IPS DF 6.9 (cell line): ENCODE measurements at places on chromosomes 1 and 21.

DNA sequence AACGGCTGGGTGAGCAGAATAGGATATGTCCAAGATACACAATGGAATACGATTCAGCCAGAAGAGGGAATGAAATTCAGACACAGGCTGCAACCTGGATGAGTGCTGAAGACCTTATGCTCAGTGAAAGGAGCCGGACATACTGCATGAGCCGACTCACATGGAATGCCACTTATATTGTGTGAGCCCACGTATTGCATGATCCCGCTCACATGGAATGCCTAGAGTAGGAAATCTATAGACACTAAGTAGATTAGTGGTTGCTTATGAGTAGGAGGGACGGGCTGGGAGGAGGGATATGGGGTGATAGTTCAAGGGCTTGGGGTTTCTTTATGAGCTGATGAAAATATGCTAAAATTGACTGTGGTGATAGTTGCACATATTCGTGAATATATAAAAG lies 26.8 kb downstream of the TMPRSS2 start:
- no peak for DNase-seq

- no peak for DNase-seq
Measured at GRCh38 chr1:231931146-231931545, 304.6 kb downstream of the DISC1 start.

DNA sequence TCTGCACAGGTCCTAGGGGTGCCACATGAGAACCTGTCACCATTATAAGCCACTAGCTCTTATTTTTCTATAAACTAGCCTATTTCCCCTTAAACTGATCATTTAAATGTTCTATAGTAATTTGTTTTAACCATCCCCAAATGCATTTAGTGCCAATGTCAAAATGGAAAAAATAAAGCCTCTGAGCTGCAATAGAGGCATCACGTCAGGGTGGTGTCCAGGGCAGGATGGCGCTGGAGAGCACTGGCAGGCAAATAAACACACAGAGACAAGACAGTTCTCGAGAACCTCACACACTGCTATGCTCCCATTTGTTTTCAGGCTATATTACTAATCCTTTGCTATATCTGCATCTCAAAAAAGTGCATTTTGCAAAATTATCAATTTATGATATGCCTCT lies 73.4 kb upstream of the NEK2 start:
- no peak for DNase-seq

DNA sequence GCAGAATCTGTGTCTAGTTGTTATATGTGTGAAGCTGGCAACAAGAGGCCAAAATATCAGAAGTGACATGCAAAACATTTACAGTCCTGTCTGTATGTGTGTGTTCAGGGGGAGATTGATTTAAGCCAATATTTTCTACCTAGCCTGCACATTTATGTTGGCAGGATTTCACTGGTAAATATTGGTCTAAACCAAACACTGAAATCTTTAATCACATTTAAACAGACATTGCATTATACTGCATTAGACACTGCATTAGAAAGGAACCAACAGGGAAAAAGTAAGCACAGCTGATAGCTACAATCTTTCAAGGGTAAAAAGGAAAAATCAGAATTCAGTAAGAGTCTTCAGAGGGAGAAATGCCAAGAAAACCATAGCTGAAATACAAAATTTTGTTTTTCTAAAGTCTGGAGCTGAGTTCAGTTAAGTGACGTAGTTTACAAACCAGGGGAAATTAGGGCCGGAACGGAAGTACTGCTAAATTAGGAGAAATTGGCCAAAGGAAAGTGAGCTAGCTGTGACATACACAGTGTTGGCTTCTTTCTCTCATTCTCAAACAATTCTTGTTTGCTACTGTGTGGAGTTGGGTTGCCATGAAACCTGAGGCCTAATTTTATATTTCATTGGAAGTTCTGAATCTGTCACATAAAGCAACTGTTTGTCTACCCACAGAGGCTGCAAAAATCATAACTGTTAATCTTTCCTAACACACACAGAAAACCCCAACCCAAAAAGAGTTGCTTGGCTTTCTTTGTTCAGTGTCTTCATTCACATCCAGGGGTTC lies 217.3 kb upstream of the SGIP1 start:
- DNase-seq, result no peak

DNA sequence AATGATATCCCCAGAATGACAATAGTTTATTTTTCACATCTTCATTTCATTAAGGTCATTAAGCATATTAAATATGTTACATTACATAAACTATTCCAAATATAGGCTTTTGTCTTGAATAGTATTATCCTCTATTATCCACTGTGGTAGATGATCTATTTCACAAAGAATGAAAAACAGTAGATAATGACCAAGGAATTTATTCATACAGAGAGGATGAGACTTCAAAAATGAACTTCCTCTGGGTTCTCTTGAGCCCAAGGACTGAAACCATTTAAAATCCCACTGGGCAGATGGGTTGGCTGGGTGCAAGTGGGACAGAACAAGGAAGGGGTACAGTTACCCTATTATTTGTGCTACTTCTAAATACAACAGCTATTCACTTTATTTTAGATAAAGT lies 33.0 kb downstream of the PTPN14 start:
- DNase-seq, result no peak

DNA sequence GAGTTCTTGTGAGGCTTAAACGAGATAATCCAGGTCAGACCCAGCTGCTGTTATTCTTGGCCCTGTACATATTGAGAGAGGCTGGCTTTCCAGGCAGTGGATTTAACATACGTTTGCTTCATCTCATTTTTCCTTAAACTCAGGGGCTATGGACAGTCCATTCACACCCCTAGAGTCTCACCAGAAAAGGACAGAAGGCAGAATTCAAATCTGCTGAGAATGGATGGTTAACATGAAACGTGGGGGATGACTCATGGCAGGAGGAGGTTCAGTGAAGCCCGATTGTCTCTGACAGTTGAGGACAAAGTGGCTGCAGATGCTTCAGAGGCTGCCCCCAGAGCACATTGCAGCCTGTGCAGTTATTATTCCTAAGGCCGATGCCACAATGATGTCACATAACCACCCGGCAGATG lies 39.5 kb downstream of the TGFB2 start:
- DNase-seq, result no peak

DNA sequence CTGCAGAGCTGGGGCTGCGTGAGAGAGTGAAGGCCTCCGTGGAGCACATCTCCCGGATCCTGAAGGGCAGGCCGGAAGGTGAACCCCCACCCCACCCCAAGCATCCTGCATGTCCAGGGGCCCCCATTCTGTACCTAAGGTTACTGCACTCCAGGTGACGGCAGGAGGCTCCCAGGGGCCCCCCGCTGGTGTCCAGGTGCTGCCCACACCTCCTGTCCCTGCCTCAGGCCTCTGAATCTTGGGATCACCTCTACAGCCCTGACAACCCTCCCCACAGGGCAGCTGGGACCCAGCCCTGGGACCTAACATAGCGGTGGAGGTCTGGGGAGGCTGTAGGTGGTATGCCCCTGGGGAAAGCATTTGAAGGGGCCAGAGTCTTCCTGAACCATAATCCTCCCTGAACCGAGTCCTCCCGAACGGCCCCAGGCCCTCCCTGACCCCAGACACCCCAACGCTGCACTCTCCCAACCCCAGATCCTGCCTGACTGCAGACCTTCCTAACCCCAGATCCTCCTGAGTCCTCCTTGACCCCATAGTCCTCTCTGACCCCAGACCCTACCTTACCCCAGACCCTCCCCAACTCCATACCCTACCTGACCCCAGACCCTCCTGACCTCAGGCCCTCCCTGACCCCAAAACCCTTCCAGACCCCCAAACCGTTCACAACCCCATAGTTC lies 33.5 kb downstream of the TRIM11 start:
- no peak for DNase-seq

- DNase-seq, result no peak
Measured at GRCh38 chr1:119097380-119097779, 43.1 kb downstream of the WARS2 start.
